ENCODE measurements at places on chromosomes 7 and 10.

- peak; percentile 88 for DNase-seq
Measured at GRCh38 chr7:104231054-104232046, 23.5 kb upstream of the ORC5 start.

- DNase-seq, result no peak
Measured at GRCh38 chr7:156919132-156919713, 26.2 kb upstream of the LMBR1 start.

GRCh38 chr7:11335947-11336346, 362.3 kb downstream of the PHF14 start:
- no peak for DNase-seq

DNA sequence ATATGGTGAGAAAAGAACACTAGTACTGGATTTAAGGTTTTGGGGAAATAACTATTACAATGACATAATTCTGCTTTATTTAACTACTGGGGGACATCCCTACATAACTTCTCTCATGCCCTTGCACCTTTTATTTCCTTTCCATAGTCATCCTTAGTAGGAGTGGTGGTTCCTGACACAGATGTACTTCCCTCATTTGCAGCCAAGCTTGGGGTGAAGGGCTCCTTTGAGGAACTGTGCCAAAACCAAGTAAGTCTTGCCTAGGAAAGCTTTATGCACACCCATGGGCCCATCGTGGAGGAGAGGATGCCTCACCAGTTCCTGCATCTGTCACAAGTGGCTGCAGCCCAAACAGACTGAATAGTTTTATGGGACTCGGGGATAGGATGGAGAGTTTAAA, 20.6 kb downstream of the ZDHHC6 start:
- peak; percentile 34 for DNase-seq

DNA sequence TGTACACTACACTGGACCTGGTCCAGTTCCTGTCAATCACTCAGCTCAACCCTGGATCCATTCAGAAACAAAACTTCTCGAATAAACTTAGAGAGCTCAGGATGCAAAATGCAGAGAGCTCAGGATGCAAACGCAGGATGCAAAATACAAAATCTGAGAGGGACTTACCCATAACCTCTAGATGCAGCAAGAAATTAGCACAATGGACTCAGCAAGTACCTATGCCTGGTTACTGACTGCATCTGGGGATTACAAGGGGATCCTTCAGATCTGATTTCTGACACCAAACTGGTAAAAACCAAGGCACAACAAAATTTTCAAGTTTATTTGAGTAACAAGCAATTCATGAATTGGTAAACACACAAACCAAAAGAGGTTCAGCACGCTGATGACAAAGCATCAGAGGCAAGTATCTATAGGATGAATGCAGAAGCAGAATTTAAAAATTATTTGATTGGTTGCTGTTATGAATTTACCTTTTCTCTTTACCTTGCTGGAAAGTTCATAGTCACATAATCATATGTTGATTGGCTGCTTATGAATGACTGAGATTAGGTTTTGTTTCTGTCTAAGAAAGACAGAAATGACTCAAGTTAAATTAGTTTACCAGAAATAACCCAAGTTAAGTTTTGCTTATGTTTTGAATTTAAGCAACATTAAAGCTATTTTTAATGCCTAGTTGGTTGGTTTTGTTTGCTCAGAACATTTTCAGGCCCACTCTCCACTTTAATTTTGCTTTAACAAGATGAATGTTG, 11.4 kb downstream of the GIMAP6 start:
- no peak for DNase-seq

DNA sequence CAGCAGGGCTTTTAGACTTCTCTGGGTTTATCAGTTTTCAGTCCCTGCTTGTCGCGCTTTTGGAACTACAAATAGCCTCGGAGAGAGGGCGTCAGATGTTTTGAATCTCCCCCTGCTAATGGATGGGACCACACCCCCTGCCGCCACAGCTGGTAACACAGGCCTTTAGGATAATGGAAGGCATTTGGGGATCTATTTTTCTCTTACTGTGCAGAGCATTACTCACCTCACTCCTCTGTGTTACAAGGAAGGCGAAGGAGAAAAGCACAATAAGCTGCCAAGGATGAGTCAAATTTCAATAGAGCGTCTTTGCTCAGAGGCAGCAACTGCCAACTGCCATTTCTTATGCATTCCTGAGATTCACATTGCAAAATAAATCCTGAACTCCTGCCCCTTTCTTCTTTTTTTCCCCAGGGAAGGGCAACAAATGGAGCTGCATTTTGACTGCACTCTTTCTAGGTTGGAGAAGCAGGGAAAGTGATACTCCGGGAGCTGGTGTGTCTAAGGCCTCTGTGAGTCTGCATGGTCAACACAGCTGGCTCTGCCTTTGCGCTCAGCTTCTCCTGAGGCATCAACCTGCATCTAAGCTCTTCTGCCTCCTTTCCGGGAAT, 31.5 kb upstream of the SMNDC1 start:
- peak; percentile 35 for DNase-seq

DNA sequence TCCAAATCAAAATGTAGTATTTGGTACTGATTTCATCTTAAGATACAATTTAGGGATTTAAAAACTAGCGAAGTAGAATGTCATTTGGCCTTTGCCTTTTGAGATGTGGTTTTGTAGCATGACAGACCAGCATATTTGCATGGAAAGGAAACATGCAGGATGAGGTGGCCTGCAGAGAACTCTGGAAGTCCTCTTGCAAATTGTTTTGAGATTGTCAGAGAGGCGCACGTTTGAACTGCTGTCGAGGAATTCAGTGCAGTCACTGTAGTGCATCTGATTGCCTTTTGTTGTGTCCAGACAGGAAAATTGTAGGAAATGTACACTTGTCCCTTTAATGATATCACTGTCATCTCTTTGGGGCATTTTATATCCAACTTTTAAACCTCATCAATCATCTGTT, 136.7 kb downstream of the CELF2 start:
- DNase-seq, result no peak

Measured in NCI-H82 (cell line).